ENCODE measurements at places on chromosomes 7 and 10.

DNA sequence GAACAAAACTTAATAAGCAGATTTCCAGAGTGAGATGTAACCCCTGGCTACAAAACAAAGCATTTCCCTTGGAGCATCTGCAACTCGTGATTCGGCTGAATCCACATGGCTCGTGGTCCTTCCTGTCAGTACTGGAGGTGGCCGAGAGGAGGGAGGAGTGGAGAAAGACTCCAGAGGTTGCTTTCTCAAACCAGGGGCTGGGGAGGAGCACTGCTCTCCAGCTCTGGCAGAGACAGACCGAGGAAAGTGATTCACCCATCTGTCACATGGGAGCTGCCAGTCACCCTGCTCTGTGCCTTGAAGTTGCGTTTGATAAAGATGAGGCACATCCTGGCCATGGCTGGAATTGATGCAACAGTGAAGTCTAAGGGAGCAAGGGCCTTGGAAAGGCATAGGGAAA, 72.7 kb downstream of the COL13A1 start:
- peak; percentile 57 for DNase-seq

DNA sequence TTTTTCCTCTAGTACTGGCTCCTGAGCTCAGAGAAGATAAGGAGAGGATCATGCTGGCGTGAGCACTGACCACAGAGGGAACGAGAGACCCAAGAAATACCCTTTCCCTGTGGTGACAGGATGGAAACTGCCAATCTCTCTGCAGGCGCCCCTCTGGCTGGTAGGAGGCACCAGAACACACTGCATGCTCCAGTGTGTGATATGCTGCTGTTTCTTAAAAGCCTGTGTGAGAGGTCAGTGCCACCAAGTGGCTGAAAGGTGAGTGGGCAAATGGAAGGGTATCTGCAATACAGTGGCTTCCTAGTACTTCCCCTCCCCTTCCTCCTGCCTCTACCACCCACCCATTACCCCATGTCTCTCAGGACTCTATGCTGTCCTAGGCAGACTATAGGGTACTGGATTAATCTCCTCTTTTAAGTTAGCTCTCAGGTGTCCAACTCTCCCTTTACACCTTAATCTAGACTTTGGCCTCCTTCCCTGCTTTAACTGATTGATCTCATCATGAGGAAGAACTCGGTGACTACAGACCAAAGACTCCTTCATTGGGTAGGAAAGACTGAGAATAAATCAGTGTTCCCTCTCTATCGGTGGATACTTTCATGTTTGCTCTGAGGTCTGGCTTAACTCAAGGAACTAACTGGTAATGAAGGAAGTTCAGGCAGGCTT, 283.6 kb downstream of the ADRA2A start:
- DNase-seq = peak; percentile 1

DNA sequence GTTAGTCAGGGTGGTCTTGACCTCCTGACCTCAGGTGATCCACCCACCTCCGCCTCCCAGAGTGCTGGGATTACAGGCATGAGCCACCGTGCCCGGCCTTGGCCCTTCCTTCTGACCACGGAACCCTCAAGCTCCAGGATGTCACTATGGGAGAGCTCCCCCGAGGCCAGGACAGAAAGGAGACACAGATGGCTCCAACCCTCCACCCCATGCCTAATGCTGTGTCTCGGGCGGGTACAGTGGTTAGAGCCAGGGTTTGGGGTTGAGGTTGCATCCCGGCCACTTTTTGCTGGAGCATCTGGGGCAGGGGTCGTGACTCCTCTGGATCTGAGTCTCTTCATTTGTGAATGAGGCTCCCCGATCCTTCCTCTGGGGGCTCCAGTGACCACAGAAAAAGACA, 8.1 kb downstream of the MYL10 start:
- no peak for DNase-seq

- no peak for DNase-seq
Observed at GRCh38 chr10:119373294-119374102, 166.1 kb downstream of the GRK5 start.

GRCh38 chr7:80114159-80114558, 20.5 kb upstream of the GNAI1 start:
- DNase-seq = no peak

DNA sequence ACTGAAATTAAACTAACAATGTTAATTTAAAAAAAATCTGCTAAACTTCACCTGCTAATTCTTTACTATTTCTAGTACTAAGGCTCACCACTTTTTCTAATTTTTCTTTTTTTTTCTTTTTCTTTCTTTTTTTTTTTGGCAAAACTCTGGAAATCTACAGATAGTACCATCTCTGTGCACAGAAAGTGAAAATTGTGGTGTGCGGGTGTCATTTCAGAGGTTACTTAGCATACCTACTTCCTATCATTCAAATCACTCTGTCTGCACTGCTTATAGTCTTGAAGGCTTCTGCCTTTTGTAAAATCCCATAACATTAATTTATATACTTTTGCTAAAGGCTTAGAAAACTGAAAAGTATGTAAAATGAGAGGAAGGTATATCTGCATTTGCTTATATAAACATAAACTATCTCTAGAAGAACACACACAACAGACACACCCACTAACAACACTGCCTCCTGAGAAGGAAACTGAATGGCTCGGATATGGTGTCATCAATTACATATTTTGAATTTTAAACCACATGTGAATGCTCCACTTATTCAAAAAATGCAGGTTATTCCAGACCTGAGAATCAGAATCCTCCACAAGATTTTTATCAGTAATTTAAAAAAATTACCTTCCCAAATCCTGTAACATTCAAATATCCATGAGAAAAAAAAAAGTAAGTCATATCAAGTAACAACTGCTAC, 229.5 kb downstream of the PARD3 start:
- DNase-seq = no peak

DNA sequence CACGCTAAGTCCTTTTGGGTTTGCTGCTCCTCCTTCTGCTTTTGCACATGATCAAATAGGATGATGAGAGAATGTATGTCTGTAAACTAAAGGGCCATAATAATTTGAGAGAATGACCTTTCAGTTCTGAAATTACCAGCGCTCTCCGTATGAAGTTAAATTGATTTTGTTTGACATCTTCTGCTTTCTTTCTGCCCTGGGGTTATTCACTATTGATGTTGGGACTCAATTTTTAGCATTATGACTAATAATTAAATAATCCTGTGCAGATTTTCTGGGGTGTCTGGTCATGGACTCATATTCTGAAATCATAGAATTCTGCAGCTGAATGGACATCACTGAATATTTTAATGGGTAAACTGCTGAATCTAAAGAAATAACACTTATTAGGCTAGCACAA, 423.2 kb downstream of the POM121L12 start:
- DNase-seq = no peak
